ENCODE measurements at places on chromosomes 16 and 17.

DNA sequence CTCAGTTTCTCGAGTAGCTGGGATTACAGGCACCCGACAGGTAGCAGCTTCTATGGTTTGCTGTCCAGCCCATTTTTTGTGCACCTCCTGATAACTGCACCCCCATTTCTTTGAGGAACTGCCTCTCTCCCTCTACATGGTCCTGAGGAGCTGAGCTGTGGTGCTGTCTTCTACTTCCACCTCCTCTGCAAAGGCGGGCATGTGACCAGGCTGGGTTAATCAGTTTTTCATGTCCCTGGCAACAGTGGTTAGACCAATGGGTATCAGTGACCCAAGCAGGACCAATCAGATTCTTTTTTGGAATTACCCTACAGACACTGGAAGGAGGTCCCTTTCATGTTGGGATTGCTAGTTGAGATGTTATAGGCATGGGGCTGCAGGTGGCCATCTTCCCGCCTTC, 41.3 kb downstream of the TBX21 start:
- DNase-seq: no peak

DNA sequence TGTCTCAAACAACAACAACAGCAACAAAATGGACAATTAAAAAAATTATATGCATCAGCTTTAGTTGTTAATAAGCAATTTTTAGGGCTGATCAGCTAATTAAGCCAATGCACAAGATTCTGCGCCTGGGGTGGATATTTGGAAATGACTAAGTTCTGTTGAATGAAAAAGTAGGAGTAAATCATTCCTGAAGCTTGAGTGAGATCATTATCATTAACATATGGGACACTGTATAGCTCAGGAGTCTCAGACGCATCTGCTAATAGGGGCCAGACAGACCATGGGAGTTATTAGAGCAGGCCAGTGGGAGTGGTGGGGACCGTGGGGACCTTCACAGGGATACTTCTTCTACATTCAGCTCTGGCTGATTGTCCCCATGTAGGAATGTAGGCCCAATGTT, 22.8 kb downstream of the IRX5 start:
- DNase-seq: no peak

DNA sequence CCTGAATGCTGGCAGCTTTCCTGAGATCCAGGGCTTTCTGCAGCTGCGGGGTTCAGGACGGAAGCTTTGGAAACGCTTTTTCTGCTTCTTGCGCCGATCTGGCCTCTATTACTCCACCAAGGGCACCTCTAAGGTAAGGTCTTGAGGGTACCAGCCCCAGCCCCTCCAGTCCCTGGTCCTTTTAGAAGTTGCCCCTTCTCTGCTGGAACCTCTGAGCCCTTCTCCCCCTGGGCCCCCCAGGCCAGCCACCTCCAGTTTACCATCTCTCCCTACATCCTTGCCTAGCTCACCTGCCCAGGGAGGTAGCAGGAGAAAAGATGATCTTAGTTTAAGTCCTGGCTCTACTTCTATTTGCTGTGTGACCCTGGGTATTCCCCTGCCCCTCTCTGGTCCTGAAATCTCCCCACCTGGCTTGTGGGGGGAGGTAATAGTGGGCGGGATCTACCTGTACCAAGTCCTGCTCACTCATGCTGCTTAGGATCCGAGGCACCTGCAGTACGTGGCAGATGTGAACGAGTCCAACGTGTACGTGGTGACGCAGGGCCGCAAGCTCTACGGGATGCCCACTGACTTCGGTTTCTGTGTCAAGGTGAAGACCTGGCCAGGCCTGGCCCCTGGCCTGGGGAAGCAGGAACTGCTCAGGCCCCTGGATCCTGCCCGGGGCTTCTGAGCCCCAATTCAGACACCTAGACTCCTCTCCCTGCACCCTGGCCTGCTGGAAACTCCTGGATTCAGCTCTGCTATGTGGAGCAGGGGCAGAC, 6.5 kb downstream of the GRB7 start:
- DNase-seq: no peak

GRCh38 chr16:61182391-61182790, 853.8 kb downstream of the CDH8 start:
- DNase-seq: no peak

GRCh38 chr16:4706871-4707270, 13.5 kb downstream of the NUDT16L1 start:
- no peak for DNase-seq

DNA sequence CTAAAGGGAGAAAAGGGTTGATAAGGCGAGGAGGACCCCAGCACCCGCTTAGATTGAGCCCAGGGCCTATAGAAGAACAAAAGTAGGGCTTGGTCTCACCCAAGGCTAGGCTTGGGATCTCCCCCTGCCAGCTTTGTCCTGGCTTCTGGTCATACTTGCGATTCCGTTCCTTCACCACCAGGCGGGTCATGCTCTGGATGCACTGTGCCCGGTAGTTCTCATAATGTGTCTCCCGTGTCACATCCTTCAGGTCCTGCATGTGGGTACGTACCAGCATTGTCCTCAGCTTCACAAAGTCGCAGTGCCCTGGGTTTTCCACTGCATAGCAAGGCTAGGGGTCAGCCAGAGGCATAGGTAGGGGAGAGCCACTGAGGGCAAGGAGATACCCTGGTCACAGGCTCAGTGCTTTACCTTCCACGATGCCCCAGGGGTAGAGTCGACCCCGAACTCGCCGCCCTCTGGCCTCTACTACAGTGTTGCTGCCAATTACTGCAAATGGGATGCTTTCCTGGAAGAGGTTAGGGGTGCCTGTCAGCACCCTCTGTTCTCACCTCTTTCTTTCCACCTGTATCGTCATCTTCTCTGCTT, 6.5 kb upstream of the MTMR4 start:
- DNase-seq: no peak

GRCh38 chr16:78762222-78762621, 662.8 kb downstream of the WWOX start:
- no peak for DNase-seq

GRCh38 chr16:80893686-80894085, 89.3 kb upstream of the CDYL2 start:
- no peak for DNase-seq

- no peak for DNase-seq
Measured at GRCh38 chr17:72759301-72759700, 333.2 kb downstream of the SLC39A11 start.

- DNase-seq: no peak
Measured at GRCh38 chr17:51079049-51079448, 41.6 kb downstream of the SPAG9 start.

GRCh38 chr16:77509796-77510195, 75.0 kb upstream of the ADAMTS18 start:
- no peak for DNase-seq

DNA sequence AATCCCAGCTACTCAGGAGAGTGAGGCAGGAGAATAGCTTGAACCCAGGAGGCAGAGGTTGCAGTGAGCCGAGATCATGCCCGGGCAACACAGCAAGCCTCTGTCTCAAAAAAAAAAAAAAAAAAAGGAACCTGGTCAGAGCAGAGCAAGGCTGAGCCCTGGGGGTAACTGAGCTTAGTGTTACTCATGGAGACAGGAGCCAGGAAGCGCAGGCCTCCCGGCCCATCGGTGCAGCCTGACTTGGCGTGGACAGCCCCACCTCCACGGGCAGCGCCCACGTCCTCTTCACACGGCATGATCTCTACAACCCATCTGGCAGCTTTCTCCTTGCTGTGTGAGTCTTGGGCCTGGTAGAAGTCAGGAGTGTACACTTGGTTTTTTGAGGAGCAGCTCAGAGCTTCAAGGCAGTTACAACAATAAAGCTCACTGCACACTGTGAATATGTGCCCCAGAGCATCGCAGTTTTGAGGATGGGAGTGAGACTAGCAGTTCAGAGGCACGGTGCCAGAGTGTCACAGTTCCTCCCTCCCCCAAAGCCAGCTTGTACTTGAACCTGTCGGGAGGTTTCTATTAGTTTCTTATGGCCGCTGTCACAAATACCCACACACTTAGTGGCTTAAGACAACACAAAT, 129.9 kb downstream of the RAP1GAP2 start:
- DNase-seq: no peak

DNA sequence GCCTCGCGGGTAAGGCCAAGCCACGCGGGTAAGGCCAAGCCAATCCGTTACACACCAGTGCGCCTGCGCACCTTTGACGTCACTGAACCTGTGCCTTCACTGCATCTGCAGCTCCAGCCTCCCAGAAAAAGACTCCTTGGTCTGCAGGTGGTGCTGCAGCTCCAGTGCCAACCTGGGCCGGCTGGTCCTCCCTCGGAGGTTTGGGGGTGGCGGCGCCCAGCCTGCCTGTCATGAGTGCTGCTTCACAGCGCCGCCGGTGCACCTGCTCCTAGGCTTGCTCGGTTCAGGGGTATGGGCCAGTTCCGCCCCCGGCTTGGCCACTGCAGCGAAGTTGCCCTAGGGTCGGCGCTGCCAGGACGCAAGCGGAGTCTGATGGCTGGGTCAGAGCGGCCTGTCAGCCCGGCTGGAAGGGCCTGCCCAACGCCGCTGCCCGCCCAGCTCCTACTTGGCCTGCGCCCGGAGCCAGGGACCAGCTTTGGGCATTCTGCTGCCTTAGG, 146.6 kb downstream of the USP22 start:
- no peak for DNase-seq

DNA sequence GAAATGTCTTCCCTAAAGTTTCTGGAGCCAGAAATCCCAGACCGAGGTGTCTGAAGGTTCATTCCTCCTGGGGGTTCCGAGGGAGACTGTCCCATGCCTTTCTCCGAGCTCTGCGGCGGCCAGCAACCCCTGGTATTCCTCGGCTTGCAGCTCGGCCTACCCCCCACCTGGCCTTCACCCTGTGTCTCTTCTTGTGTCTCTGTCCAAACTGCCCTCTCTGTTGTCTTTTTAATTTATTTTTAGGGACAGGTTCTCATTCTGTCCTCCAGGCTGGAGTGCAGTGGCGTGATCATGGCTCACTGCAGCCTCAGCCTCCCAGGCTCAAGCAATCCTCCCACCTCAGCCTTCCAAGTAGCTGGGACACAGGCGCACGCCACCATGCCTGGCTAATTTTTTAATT, 211.7 kb downstream of the SEC14L1 start:
- DNase-seq: no peak

DNA sequence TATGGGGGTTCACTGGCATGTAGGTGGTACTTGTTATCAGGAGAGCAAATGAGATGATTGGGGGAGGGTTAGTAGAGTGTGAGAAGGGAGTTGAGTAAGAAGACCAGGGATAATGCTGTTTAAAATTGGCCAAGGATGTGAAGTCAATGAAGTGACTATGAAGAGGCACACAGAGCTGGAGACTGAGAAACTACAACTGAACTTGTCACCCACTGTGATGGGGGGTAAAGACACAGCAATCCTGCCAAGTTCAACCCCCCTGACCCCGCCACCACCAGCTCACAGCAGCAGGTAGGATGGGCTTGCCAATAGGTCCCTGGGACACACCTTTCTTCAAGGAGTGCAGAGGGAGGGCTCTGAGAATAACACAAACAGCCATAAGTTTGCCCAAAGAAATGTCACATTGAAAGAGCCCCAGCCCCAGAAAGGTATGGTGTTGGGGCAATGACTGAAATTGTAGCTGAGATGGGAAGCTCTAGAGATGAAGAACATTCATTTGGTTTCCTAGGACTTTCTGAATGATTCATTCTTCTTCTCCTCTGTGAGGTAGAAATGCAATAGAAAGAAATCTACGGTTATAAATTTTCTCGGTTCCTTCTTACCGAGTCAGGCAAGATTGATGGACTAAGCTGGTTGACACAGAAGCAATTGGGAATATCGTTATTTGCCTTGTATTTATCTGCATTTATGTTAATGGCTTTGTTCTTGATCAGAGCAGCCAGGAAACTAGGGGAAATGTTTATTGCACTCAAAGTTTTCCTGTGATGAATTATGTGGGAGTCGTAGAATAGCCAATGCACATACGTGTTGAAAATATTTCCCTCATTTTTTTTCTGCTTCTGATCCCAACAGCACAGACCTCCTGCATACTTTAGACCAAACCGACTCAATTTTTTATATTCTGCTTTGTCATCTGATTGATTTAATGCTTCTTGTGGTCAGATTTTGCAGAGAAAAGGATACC, 595.2 kb upstream of the CDH11 start:
- DNase-seq: peak; percentile 34

- no peak for DNase-seq
Measured at GRCh38 chr17:39231091-39231561, 5.4 kb upstream of the STAC2 start.

- DNase-seq: no peak
Measured at GRCh38 chr17:325270-326009, 27.2 kb downstream of the RPH3AL start.

- no peak for DNase-seq
Measured at GRCh38 chr16:65254144-65254543, 132.3 kb upstream of the CDH11 start.

DNA sequence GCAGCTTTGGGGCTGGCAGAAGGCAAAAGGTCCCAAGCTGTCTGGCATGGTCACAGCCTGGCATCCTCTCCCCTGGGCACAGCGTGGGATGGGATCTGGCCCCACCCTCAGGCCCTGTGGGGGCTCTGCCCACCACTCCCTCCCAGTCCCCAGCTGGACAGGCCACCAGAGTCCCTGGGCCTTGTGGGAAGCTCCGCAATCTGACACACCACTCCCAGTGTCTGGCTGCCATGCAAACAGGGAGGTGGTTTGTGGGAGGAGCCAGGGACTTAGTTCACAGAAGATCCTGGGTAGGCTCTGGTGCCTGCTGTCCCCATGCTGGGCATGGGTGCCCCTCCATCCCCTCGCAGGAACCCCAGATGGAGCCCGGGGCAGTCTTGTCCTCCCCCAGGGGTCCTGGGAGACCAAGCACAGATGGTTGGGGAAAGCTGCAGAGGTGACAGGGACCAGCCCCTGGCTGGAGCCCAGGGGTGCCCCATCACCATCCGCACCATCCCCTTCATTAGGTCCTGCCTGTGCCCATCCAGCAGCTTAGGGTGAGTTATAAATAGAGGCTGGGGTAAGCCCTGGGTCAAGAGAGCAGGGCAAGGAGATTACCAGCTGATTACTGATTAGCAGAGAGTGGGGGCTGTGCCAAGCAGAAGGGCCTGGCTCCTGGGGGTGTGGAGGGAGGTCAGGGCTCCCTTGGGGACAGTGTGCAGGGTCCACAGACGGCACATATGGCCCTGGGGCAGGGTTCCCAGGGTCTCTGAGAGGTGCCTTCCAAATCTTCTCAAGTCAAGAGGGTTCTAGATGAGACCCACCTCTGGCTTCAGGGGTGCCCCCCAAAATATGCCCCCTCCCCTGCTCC, 6.2 kb downstream of the FSCN2 start:
- no peak for DNase-seq

GRCh38 chr16:2121853-2122252, 13.8 kb downstream of the PKD1 start:
- DNase-seq: no peak

- DNase-seq: no peak
Measured at GRCh38 chr17:74713171-74713755, 540 bp upstream of the CD300LF start.

GRCh38 chr16:4133897-4134372, 17.7 kb upstream of the ADCY9 start:
- no peak for DNase-seq
